SK-N-DZ (cell line): ENCODE measurements at places on chromosomes 4 and X.

DNA sequence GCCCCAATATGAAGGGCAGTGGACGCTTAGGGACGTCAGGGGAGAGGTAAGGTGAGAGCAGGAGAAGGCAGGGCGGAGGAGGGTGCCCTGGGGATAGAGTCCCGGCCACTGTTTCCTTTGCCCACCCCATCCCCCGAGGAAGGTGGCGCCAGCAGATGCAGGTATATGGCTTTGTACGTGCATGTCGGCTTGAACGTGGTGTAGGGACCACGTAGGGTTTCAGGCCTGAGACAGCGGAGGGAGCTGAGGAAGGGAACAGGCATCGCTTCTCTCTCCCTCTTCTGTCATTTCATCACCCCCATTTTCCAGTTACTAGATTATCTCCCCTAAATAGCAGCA, 97.9 kb downstream of the PHKA2 start:
- DNase-seq: no peak

GRCh38 chr4:87977521-87978278, 2.2 kb downstream of the SPP1 start:
- DNase-seq: no peak

DNA sequence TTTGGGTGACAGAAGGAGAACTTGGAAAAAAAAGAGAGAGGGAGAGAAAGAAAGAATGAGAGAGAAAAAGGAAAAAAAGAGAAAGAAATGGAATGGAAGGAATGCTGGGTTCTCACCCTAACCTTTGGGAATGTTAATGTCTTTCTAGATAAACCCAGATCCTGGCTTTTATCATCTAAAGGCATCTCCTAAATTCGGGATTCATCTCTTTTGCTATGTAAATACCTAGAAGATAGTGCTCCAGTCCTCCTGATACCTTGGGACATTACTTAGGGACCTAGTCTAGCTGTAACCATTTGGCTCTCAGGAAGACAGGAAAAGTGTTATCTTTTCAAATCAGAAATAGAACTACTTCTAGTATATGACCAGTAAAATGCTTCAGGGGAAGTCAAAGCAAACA, 15.8 kb upstream of the SPCS3 start:
- DNase-seq: no peak

DNA sequence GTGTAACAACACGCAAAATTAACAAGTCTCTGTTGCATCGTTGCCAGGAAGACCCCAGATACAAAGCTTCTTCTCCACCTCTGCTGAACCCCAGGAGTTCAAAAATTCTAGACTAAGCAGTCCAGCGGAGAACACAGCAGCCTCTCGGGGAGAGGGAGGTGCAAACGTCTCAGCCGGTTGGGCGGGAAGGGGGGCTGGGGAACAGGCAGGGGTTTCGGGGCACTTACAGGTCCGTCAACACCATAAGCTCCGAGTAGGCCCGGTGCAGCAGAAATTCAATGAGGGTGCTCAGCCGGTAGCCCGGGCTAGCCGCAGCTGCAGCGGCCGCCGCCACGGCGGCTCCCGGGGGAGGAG, 394 bp downstream of the MED14 start:
- DNase-seq: no peak

GRCh38 chrX:34903316-34903715, 39.3 kb upstream of the FAM47B start:
- no peak for DNase-seq

DNA sequence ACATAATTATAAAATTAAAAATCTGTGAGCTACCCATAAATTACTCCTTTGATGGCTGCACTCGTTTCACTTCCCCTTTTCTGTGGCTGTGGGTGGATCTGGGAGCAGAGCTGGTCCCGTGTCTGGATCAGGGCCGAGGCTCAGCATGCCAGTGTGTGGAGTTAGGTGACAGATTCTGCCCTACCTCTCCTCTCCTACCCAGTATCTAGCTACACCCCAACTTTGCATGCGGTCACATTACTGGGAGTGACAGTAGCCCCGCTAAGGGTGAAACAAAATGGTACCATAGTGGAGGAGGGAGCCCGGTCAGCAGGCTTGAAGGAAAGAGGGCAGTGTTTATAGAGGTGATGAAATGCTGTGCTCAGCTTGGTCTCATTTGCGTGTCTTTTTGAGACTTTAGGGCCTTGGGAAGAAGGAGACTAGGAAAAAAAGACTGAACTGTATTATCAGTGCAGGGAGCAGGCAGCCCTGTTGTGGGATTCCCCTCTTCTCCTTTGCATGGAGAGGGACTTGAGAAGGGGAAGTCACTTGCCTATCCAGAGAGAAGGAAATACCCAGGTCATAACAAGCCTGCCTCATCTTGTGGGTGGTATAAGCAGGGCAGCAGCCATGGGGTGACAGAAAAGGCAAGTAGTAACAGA, 48.4 kb downstream of the ARHGAP10 start:
- DNase-seq: no peak

- DNase-seq: no peak
Measured at GRCh38 chr4:3736806-3737205, 29.4 kb upstream of the ADRA2C start.

DNA sequence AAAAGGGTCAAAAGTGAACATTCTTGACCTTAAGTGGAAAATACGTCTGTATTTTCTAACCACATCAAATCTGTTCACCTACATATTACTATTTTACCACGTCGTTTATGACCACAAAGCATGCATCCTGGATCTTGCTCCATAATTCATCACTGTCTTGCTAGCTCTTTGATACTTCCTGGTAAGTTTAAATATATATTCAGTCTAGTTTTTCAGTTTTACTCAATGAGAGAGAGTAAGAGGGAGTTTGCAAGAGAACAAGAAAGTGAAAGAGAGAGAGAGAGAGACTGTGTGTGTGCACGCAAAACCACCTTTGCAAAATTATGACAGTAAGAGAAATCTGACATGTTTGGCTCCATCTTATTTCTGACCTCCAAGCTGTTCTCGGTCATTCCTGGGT, 173.7 kb upstream of the GALNTL6 start:
- no peak for DNase-seq

DNA sequence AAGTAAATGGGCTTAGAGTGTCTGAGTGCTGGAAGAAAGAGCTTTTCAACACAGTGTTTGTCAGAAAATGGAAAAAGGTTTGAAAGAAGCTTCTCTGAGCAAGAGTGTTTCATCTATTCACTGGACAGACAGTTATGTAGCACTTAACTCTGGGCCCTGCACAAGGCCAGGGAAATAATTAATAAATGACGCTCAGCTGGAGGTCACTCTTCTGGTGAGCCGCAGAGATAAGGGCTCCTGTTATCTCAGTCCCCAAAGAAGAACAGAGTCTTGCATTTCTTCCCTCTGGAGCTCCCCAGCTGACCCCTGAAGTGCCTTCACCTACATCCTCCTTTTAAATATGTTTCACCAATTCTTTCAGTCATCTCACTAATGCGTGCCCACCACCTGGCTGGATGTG, 90.4 kb downstream of the SLC16A2 start:
- no peak for DNase-seq

- no peak for DNase-seq
Measured at GRCh38 chr4:181897935-181898334, 345.3 kb upstream of the TENM3 start.

DNA sequence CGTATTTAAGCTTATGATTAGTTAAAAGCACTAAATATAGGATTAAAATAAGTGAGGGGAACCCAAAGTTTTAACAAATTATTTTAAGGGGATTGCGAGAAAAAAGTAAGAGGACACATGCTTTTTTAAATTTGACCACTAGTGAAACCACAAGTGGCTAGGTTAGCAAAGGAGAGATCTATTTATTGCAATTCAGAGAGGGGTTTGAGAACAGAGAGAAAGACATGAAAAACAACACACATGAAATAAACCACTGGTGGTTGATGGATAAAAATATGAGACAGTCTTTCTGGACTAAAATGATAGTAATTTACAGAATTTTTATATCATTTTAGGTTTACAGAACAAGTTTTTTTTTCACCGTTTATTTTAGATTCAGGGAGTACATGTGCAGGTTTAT, 11.8 kb downstream of the SLC25A14 start:
- DNase-seq: no peak

DNA sequence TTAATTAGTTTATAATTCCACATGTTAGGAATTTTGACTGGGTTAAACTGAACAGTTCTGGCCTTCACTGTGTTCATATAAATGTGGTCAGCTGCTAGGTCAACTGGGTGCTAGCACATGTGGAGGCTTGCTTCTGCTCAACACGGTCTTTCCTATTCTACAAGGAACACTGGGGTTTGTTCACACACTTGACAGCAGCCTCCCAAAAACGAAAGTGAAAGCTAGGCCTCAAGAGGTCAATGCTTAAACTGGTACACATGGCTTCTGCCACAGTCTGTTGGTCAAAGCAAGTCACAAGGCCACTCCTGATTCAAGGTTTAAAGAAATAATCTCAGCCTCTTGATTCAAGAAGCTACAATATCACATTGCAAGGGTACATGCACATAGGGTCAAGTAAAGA, 126.5 kb downstream of the QDPR start:
- DNase-seq: no peak

DNA sequence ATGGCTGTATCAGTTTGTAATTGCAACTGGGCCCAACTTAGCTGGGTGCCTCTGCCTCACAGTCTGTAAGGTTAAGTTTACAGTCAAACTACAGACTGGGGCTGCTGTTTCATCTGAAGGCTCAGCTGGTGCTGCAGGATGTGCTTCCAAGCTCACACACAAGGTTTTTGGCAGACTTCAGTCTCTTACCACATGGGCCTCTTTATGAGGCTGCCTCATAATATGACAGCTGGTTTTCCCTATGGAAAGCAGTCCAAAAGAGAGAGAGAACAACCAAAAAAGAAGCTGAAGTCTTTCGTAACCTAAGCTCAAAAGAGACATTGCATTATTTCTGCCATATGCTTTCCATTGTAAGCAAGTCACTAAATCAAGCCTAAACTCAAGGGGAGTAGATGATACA, 271.7 kb downstream of the DCTD start:
- no peak for DNase-seq

DNA sequence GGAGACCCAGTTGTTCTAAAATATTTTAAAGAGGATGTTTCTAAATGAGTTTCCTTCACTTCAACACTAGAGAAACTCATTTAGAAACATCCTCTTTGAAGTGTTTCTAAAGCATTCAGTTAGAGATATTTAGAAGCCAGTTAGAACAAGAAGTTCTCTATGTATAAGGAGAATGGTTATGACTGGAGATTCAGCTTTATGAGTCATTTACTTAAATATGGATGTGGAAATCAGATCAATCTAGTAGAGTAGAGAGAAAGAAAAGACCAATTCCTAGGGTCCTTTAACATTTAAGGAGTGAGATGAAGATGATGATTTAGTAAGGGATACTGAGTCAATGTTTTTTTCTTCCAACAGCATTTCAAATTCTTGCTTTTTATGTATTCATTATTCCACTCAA, 234.1 kb downstream of the GRXCR1 start:
- DNase-seq: no peak

DNA sequence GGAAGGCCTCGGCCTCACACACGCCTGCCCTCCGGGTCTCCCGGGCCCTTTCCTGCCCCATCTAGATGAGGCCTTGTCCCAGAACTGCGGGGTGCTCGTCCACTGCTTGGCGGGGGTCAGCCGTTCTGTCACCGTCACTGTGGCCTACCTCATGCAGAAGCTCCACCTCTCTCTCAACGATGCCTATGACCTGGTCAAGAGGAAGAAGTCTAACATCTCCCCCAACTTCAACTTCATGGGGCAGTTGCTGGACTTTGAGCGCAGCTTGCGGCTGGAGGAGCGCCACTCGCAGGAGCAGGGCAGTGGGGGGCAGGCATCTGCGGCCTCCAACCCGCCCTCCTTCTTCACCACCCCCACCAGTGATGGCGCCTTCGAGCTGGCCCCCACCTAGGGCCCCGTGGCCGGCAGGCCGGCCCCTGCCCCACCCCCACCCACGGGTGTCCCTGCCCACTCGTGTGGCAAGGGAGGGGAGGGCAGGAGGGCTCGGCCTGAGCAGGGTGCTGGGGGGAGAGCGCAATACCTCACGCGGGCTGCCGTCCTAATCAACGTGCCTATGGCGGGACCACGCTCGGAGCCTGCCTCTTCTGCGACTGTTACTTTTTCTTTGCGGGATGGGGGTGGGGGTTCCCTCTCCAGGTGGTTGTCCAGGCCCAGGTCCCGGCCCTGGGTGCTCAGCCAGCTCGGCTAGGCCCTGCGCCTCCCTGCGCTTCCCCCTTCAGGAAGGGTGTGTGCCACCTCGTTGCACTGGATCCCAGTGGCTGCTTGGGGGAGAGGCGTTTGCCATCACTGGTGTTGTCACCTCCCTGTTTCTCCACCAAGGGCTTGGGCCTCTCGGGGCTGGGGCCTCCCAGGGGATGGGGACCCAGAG, 3.1 kb downstream of the DUSP9 start:
- DNase-seq: no peak

DNA sequence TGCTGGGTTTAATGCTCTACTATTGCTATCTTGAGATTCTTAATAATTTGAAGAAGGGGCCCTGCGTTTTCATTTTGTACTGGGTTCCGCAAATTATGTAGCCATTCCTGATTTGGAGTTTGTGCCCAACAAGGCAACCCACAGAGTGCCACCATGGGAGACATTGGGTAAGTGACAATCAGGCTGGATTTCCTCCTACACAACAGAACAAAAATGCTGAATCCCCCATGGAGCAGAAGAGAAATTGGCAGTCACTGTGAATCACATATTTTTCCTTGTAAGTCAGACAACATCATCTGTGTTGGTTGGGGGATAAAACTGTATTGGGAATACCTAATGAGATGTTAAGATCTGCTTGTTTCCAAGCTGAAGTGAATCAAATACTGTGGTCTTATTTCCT, 80.9 kb downstream of the CNGA2 start:
- no peak for DNase-seq

DNA sequence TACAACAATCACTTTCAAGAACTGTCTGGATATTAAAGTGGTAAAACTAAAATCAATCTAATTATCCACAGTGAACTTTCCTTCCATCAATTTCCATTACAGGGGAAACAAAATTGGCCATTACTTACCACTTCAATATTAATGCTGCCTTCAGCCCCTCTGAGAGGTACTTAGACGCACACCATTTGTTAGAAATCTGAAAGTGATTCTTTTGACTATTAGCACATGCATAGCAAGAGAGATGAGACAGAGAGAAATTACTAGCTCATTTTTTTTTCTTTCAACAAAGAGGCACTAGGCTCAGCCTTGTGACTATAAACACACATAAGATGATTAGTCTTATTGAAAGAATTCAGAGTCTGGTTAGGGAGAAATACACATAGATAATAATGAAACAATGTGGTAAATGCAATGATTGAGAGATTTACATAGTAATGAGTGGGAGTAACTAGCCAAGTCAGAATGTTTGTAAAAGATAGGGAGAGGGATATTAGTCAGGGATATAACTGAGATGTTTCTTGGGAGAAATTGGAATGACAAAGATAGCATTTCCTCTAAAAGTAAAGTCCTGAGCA, 93.3 kb downstream of the YIPF7 start:
- no peak for DNase-seq

- DNase-seq: no peak
Measured at GRCh38 chr4:95027905-95028618, 270.3 kb downstream of the BMPR1B start.
